ENCODE measurements at places on chromosomes 1 and 21.

GRCh38 chr1:193070942-193071341 lies 11.5 kb downstream of the RO60 start:
- peak; percentile 39 for DNase-seq

GRCh38 chr1:176786274-176786673 lies 323.3 kb downstream of the PAPPA2 start:
- DNase-seq = no peak

GRCh38 chr1:176517484-176517883 lies 54.5 kb downstream of the PAPPA2 start:
- DNase-seq = no peak

GRCh38 chr1:89041119-89041641 lies 18.5 kb upstream of the GBP3 start:
- DNase-seq = peak; percentile 54

- DNase-seq = no peak
These were observed 104.4 kb downstream of the PCBP3 start for GRCh38 chr21:45747802-45748445.

DNA sequence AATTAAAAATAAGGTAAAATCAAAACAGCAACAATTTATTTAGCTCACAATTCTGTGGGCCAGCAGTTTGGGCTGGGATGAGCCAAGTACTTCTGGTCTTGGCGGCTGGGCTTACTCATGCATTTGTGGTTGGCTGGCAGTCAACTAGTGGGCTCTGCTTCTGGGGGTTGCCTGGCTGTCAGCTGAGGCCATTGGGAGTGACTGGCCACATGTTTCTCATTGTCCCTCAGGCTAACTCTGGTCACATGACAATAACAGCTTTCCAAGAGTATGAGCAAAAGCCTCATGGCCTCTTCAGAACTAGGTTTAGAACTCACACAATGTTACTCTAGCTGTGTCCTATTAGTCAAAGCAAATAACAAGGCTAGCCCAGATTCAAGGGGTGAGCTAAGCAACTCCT lies 15.6 kb upstream of the CHIA start:
- DNase-seq = peak; percentile 49

GRCh38 chr1:222071387-222071786 lies 329.5 kb upstream of the DUSP10 start:
- no peak for DNase-seq

DNA sequence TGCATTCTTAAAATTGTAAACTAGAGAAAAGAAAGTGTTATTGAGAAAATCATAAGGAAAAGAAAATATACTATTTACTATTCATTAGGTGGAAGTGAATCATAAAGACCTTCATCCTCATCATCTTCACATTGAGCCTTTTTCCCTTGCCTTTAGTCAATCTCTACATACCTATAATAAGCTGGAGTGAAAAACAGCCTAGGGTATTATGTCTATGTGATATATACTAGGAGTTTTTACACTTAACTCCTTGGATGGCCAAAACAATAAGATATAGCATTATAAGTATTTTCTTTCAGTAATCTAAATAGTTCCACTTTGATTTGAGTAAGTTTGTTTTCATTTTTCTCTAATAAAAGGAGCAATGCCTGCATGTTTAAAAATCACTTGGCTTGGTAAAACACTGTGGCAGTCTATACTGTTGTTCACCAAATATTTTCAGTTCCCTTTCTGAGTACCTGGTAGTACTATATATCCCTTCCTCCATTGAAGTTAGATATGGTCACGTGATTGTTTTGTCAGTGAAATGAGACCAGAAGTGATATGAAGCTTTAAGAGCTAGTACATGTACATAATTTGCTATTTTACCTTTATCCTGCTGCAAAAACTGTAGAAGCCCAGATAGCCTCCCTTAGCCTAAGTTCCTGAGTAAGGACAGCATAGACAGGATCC lies 78.3 kb downstream of the CLEC20A start:
- DNase-seq = no peak

- DNase-seq = no peak
These were observed 415 bp upstream of the LAD1 start for GRCh38 chr1:201399352-201400126.

DNA sequence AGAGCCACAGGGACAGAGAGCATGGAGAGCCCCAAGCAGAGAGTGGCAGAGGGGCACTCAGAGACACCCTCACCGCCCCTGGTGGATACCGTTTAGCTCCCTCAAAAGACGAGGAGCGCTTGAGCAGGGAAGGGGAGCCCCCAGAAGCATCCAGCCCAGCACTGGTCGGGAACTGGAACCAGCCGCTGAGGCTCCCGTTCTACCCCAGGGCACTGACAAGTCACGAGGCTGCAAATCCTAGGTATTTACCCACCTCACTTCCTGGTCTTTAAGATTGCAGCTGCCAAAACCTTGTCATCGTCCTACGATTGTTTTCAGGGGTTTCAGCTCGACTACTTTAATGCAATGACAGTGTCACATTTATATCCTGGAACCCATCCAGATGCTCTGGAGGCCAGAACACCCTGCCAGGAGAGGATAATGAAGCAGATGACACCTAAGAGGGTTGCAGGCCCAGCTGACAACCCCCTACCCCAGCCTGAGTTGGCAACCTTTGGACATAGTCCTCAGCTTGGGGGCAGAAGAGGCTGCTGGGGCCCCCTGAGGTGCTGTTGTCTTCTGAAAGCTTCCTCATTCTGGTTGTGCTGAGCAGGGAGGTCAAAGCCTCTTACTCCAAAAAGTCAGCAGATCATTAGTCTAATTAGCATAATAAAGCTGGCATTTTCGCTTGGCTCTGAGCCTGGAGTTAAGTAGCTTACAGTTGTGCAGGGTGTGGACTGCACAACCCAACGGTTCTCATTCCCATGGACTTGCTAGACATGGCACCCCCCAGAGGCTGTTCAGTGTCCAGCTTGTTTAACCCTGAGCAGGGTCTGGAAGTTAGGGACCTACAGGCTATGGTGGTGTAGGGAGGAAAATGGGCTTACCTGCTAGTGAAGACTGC lies 20.6 kb upstream of the BACE2 start:
- DNase-seq = no peak

- DNase-seq = no peak
These were observed 26.3 kb upstream of the PIGC start for GRCh38 chr1:172470149-172470548.

- no peak for DNase-seq
These were observed 13.4 kb downstream of the TNFRSF8 start for GRCh38 chr1:12076425-12077005.

DNA sequence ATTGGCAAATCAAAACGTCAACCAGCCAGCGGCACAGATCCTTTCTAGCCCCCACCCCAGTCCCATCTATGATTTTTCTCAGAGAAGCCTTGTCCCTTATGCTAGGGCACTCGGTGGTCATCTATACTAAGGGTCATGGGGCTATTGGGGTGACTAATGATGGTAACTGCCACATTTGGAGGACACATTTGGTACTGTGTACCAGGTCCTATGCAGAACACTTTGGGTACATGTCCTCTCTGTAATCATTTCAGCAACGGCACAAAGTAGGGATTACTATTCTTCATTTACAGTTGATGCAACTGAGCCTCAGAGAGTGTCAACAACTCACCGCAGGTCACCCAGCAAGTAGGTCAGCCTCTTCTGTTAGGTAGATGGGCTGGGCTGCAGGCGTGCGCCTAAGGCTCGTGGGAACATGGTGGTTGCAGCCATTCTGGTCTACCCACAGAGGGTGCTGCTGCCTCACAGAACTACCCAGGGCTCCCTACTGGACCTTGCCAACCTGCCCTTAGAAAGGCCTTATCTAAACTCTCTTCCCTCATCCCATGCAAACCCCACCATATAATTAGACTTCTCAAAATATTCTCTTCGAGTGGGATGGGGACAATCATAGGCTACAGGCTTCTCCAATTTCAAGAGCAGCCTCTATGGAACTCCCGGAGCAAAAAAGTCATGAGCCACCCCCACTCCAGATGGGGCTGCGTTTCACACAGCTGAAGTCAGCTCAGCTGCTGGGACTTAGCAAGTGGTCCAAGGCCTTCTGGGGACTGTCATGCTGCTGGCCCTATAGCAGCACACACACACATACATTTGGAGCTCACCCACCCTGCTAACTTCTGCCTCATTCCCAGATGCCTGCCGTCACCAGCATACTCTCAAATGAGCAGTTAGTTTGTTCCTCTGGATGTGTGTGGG lies 5.8 kb upstream of the SDHB start:
- DNase-seq = peak; percentile 54

GRCh38 chr1:54228638-54229079 lies 28.7 kb downstream of the MRPL37 start:
- DNase-seq = no peak

DNA sequence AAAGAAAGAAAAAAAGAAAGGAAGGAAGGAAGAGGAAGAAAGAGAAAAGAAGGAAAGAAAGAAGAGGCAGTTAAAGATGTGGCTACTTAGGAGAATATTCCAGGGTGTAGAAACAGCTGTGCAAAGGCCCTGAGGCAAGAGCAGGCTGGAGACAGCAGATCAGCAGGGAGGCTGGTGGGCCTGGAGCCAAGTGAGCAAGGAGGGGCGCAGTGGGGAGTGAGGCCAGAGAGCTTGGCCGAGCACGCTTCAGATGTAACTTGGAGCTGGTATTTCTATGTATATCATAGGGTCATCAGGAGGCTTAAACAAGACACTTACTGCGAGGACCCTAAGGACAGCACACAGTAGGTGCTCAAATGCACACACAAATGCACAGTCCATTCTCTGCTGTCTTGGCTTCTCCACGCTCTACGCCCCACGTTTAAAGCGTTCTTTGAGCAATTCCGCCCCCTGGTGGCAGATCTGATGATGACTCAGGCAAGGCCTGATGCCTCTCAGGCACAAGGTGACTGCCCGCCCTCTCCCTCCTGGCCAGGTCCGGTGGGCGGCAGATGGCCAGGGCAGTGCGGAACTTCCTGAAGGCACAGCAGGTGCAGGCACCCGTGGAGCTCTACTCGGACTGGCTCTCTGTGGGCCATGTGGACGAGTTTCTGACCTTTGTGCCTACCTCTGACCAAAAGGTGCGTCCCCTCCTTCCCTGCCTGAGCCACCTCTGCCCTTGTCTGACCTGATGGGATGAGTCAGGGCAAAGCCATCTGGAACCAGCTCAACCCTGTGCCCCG lies 11.9 kb upstream of the PADI3 start:
- peak; percentile 98 for DNase-seq

- no peak for DNase-seq
These were observed 35.8 kb upstream of the CR2 start for GRCh38 chr1:207418351-207418750.

DNA sequence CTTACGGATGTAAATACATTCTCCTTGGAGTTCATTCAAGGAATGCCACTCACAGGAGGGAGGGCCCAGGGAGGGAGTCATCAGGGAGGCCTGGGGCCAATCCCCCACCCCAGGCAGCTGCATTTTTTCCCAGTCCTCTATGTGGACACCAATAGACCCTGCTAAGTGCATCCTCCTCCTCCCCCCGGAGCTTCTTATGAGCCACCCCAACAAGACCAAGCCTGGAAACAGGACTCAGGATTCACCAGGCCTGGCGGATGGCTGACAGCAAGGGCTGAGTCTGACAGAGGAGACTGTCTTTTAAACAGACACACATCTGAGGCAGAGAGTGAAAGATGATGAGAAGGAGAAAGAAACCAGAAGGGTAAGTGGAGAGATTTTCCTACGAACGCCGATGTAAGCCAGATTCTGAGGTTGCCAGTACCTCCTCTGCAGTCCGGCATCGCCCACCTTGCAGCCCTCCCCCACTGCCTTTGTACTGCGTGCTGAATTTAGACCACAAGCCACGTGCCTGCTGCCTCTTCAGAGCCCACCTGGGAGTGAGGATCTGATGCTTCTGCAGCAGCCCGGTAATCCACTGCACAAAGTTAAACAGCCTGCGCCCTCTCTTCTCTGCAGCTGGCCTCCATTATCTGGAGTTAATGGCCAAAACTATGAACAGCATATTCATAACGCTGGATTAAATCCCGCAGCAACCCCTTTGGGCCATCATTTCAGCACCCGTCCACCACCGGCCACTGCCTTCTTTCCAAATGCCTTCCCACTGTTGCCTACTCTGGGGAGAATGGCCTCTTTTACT lies 17.6 kb upstream of the SFPQ start:
- no peak for DNase-seq

- DNase-seq = no peak
These were observed 2.4 kb downstream of the TFAP2E start for GRCh38 chr1:35575416-35575958.

DNA sequence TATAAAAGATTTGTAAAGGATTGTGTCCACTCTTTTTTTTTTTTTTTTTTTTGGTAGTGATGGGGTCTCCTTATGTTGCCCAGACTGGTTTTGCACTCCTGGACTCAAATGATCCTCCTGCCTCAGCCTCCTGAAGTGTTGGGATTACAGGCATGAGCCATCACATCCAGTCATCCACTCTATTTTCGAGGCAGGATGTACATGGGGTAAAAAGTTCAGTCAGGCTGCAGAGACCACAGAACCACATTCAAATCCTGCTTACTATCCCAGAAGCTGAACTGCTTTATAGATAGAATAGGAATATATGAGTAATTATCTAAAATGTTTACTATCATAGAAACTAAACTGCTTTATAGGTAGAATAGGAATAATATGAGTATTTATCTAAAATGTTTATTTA lies 26.0 kb upstream of the KCNK2 start:
- no peak for DNase-seq

DNA sequence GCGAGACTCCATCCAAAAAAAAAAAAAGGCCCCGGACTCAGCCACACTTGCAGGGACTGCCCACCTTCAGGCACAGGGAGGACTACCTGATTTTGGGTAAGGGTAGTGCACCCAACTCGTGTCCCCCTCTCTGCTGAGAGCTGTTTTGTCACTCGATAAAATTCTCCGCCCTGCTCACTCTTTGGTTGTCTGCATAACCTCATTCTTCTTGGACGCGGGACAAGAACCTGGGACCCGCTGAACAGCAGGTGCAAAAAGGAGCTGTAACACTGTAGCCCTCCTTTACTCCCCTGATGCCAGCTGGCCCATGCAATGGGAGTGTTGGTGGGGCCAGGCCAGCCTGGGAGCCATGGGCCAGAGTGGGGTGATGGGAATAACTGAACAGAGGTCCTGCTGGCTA lies 10.6 kb downstream of the S100B start:
- no peak for DNase-seq

DNA sequence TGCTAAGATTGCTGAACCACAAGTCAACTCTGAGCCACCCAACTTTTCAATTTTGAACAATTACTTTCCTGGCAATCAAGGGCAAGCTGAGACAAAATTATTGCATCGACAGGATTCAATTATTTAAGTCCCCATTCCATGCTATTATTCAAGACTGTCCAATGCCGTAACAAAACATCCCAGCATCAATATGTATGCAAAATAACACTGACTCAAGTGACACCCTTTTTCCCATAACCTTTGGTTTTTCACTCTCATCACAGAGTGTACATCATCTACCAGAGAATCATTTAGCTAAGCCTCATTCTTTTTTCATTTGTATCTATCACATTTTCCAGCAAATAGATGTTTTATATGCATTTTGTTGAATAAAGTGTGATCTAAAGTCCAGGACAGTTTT lies 54.6 kb downstream of the ERICH3 start:
- DNase-seq = no peak

DNA sequence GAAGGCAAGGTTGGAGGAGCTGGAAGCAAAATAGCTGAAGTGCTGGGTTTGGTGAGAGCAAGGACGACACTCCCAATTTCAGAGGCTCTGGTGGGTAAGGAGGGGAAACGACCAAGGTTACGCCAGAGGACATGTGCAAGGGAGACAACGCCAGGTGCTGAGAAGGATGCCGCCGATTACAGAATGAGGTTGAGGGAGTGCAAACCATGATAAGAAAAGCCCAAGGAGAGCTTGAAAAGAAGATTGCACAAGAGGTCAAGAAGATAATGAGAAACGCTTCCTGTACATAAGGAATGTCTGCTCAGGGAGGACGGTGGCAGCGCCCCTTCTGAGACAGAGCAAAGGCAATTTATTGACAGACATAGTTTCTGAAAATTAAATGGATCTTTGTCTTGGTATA lies 382.0 kb upstream of the PROX1 start:
- DNase-seq = no peak
